ENCODE measurements at places on chromosomes 3 and 15.

GRCh38 chr3:40975711-40976121 is 223.6 kb upstream of the CTNNB1 start:
- no peak for DNase-seq

DNA sequence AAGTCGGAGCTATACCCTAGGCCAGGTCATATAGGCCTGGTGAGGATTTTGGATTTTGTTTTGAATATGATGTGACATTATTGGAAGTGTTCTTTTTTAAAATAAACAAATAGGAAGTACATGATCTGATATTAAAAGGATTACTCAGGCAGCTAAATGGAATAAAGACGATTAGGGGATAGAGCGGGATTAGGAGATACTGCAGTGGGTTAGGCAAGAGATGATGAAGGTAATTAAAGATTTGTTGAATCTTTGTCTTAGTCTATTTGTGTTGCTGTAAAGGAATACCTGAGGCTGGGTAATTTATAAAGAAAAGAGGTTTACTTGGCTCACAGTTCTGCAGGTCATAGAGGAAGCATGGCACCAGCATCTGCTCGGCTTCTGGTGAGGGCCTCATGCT is 21.3 kb downstream of the KIF15 start:
- DNase-seq = no peak

- no peak for DNase-seq
Measured at GRCh38 chr15:54462511-54462913, 484.3 kb downstream of the UNC13C start.

DNA sequence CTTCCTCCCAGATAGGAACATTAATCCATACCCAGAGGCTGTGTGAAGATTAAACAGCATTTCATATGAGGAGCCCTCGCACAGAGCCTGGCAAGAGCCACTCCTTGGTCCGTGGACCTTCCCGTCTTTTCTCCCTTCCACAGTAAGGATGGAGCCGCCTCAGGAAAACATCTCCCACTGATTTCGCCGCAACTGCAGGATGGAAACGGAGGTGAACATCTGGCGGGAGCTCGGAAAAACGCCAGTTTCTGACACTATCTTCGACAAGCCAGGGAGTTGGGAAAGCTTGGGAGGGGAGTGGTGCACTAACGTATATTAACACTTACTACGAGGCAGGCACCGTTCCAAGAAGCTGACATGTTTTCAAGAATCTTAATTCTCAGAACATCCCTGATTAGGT is 157.9 kb downstream of the XXYLT1 start:
- no peak for DNase-seq

- no peak for DNase-seq
Measured at GRCh38 chr3:32844322-32844654, 26.5 kb downstream of the TRIM71 start.
